ENCODE measurements at places on chromosomes 2 and 18. TPM values are rescaled to one million over a fixed set of nuclear protein-coding genes. Genes with fewer than 3 reads are reported as not detected.

EIPR1 gene
- total RNA-seq: 39.8 TPM

- no peaks in the 10 kb centered on the region for H3K36me3 ChIP-seq
- no peak for DNase-seq
- no peak overlapping the region for H3K27ac ChIP-seq
Observed at GRCh38 chr18:68017385-68017784, 500.9 kb upstream of the DSEL start.

- peaks cover 7% of the 10 kb centered on the region for H3K4me1 ChIP-seq
- no peak overlapping the region for H3K27ac ChIP-seq
- DNase-seq: no peak
Observed at GRCh38 chr2:96153991-96154431, 8.8 kb upstream of the DUSP2 start.

- no peak overlapping the region for H3K4me3 ChIP-seq
- peaks cover 11% of the 10 kb centered on the region for H3K36me3 ChIP-seq
- DNase-seq: no peak
- peaks cover 4% of the 10 kb centered on the region for H3K4me1 ChIP-seq
- H3K27ac ChIP-seq: no peak overlapping the region
- no peaks in the 10 kb centered on the region for H3K27me3 ChIP-seq
Observed at GRCh38 chr2:131115752-131116151, 10.6 kb downstream of the PLEKHB2 start.

- H3K4me1 ChIP-seq: no peaks in the 10 kb centered on the region
- peak; percentile 22 for DNase-seq
- H3K36me3 ChIP-seq: no peaks in the 10 kb centered on the region
- no peak overlapping the region for H3K4me3 ChIP-seq
- H3K27ac ChIP-seq: no peak overlapping the region
Observed at GRCh38 chr2:57802243-57802642, 244.4 kb upstream of the VRK2 start.

GRCh38 chr2:46171996-46172546, 125.1 kb upstream of the EPAS1 start:
- no peaks in the 10 kb centered on the region for H3K27me3 ChIP-seq
- H3K4me3 ChIP-seq: no peak overlapping the region
- DNase-seq: no peak
- H3K27ac ChIP-seq: peak overlapping the region; percentile 61
- no peaks in the 10 kb centered on the region for H3K36me3 ChIP-seq

All from upper lobe of left lung (tissue), 6 donors.